ENCODE measurements at places on chromosomes 3 and 15.
A peak's percentile ranks its signal among the peaks of the same experiment; 100 is the strongest.

GRCh38 chr3:1908651-1909445 is 189.8 kb upstream of the CNTN4 start:
- no peak for DNase-seq

DNA sequence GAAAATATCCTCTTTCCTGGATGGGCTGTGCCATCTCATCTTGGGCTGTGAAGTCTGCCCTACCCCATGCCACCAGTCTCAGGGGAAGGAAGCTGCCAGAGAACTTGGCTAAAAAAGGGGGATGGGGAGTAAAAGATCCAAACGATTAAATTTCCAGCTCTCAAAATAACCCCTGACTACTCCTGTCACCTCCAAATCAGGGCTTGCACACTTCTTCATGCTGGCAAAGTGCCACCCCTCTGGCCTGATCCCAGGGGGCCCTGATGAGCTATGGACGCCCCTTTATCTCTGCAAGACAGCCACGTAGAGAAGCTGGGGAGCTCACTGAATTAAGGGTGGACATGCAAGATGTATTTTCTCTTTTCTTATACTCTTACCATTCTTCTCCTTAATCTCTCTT is 1.2 kb upstream of the MLF1 start:
- DNase-seq, result no peak

- DNase-seq, result no peak
Measured at GRCh38 chr15:93026380-93026817, 62.6 kb downstream of the RGMA start.

DNA sequence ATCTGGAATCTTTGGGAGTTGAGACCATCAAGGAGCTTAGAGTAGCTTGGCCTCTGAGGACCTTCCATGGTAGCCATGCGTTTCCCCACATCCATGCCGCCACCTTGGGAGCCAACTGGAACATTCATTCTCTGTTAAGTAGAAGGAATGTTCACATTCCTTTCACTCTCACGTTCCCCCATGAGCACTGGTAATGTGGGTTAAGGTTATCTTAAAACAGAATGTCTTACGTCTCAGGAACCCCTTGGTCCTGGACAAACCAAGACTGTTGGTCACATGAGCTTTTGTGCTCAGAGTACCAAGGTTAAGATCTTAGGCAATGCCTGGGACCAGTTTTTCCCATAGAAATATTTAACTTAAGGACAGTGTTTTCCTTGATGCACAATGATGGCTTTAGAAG is 211.7 kb upstream of the UBE2E1 start:
- no peak for DNase-seq

GRCh38 chr3:146124126-146124801 is 36.7 kb downstream of the PLOD2 start:
- no peak for DNase-seq

DNA sequence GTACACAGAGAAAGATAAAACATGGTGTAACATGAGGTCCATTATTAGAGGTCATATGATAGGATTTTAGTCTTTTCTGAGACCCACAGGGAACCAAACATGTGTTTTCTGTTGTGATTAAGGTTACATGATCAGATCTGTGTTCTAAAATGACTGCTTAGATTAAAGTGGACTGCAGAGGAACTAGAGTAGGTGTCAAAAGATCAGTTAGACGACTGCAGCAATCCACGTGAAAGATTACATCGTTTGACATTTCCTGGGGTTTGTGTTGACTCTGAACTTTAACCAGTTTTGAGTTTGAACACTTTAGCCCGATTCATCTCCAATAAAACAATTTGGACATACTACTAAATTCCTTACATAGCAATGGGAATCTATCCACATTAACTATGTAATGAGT is 5.1 kb downstream of the MIX23 start:
- DNase-seq, result no peak

- DNase-seq, result peak; percentile 90
Measured at GRCh38 chr3:150370122-150370602, 37.9 kb upstream of the TSC22D2 start.

DNA sequence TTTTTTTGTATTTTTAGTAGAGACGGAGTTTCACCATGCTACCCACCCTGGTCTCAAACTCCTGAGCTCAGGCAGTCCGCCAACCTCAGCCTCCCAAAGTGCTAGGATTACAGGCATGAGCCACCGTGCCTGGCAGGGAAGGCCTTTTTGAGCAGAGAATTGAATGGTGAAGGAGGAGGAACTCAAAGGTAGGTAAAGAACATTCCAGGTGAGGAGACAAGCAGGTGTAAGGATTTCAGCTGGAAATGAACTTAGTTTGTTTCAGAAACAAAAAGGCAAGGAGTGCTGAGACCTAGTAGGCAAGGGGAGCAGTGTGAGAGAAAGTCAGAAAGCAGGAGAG is 2.5 kb downstream of the TICRR start:
- no peak for DNase-seq

DNA sequence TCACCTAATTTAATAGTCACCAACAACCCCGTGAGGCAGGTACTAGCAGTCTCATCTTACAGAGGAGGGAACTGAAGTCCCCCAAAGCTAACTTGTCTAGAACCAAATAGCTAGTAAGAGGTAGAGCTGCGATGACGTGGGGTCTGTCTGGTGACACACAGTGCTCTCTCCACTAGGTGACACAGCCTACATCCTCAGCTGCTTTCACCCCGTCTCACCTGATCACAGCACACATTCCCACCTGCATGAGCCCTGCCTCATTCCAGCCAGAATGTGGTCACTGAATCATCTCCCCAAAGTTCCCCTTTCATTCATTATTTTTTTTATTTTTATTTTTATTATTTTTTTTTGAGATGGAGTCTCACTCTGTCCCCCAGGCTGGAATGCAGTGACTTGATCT is 21.3 kb upstream of the MAGEF1 start:
- DNase-seq, result no peak

GRCh38 chr3:13728487-13728886 is 151.4 kb downstream of the WNT7A start:
- no peak for DNase-seq

- no peak for DNase-seq
Measured at GRCh38 chr3:65563861-65564260, 474.9 kb downstream of the MAGI1 start.

DNA sequence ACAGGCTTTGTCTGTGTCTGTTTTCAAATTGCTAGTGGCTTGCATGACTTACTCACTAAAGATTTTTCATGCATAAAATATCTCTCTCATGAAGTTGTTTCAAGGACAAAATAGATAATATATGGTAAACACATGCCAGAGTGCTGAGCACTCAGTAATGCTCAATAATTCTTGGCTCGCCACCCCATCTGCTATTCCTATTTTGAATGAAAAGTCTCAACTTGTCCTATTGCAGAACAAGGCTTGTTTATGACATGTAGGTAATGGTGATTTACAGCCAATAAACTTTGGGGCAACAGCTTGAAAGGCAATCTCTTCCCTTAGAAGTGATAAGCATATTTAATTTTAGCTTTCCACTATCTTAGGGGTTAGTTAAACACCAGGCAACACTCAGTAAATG is 789.0 kb upstream of the ROBO1 start:
- no peak for DNase-seq

All from HAP-1 (cell line).